T-helper 1 cell (primary cell): ENCODE measurements at places on chromosomes 1 and 21.
A peak's percentile ranks its signal among the peaks of the same experiment; 100 is the strongest.

- no peak for DNase-seq
Observed at GRCh38 chr1:151192047-151192446, 2.0 kb upstream of the VPS72 start.

GRCh38 chr1:11535761-11536572 is 57.0 kb downstream of the DISP3 start:
- DNase-seq: no peak

GRCh38 chr1:234980645-234981396 is 147.8 kb downstream of the TOMM20 start:
- DNase-seq: peak; percentile 29

GRCh38 chr1:19476450-19477190 is 8.7 kb downstream of the CAPZB start:
- peak; percentile 35 for DNase-seq
